Endothelial cell (in vitro differentiated cells): ENCODE measurements at places on chromosomes 12 and 14. TPM values are rescaled to one million over a fixed set of nuclear protein-coding genes. Genes with fewer than 3 reads are reported as not detected.
A peak's percentile ranks its signal among the peaks of the same experiment; 100 is the strongest.

DNA sequence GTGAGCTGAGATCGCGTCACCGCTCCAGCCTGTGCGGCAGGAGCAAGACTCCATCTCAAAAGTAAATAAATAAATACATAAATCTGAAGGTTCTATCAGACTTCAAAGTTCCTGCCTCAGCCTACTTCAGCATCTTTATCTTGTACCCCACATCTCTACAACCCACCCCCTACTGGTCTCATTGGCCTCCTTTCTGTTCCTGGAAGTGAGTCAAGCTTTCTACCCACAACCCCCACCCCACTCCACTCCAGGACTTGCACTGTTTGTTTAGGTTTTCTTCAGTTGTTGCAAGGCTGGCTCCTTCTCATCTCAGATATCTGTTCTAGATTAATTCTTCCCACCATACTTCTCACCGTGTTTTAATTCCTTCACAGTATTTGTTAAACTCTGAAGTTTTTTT is 714 bp upstream of the PSMC6 start:
- H3K4me3 ChIP-seq, result peak overlapping the region; percentile 100
- H3K36me3 ChIP-seq, result peaks cover 3% of the 10 kb centered on the region
- no peak for DNase-seq
- H3K27me3 ChIP-seq, result peaks cover 2% of the 10 kb centered on the region

GRCh38 chr12:128137140-128137539 is 129.8 kb upstream of the TMEM132C start:
- no peaks in the 10 kb centered on the region for H3K36me3 ChIP-seq
- no peak overlapping the region for H3K4me3 ChIP-seq
- H3K4me1 ChIP-seq, result no peaks in the 10 kb centered on the region

DNA sequence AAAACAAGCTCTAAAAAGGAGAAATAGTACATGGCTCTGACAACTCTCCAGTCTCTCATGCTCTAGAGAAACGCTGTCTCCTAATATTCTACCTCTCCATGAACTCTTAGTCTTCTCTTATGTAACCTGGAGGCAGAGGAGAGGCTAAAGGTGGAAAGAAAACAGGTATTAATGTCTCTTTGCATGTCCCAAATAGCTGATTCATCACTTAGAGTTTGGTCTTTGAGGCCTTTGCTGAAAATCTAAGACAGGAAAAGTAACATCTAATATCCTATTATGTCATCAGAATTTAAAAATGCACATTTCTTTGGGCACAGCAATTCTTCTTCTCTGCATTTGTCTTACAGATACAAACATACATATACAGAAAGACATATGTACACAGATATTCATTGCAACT is 127.2 kb downstream of the DHRS2 start:
- H3K27ac ChIP-seq, result no peak overlapping the region
- DNase-seq, result no peak
- no peak overlapping the region for H3K4me3 ChIP-seq
- H3K27me3 ChIP-seq, result no peaks in the 10 kb centered on the region

GRCh38 chr12:114664651-114665320 is 19.2 kb downstream of the TBX3 start:
- H3K27ac ChIP-seq, result no peak overlapping the region
- H3K4me1 ChIP-seq, result peaks cover 24% of the 10 kb centered on the region
- peaks cover 6% of the 10 kb centered on the region for H3K27me3 ChIP-seq
- no peak overlapping the region for H3K4me3 ChIP-seq
- H3K36me3 ChIP-seq, result no peaks in the 10 kb centered on the region

DNA sequence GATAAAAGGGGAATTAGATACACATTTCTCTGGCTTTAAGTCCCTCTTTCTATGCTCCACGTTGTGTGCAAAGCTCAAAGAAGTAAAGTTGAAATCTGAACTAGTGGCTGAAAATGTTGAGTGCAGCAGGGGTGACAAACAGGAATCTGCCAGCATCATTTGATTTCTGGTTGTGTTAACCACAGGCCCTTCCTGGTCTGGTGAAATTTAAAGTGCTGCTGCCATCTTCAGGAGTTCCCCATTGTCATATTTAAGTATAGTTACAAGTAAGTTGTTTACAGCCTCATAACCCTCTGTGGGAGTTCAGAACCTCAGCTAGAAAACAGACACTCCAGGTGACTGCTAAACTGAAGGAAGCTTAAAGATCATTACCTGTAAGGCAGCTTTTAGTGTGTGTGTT is 90.9 kb upstream of the CCDC196 start:
- no peaks in the 10 kb centered on the region for H3K36me3 ChIP-seq
- no peaks in the 10 kb centered on the region for H3K4me1 ChIP-seq
- H3K4me3 ChIP-seq, result no peak overlapping the region
- no peak overlapping the region for H3K27ac ChIP-seq
- no peaks in the 10 kb centered on the region for H3K27me3 ChIP-seq

- no peaks in the 10 kb centered on the region for H3K36me3 ChIP-seq
- H3K4me3 ChIP-seq, result no peak overlapping the region
- peaks cover 16% of the 10 kb centered on the region for H3K4me1 ChIP-seq
- H3K27ac ChIP-seq, result no peak overlapping the region
Measured at GRCh38 chr14:100393906-100394732, 71.0 kb downstream of the SLC25A47 start.

The RERGL gene
- not detected for total RNA-seq

- no peak for DNase-seq
- H3K36me3 ChIP-seq, result no peaks in the 10 kb centered on the region
- H3K27me3 ChIP-seq, result no peaks in the 10 kb centered on the region
- no peaks in the 10 kb centered on the region for H3K4me1 ChIP-seq
- H3K27ac ChIP-seq, result no peak overlapping the region
- no peak overlapping the region for H3K4me3 ChIP-seq
Measured at GRCh38 chr14:102280376-102280962, 24.5 kb downstream of the MOK start.

DNA sequence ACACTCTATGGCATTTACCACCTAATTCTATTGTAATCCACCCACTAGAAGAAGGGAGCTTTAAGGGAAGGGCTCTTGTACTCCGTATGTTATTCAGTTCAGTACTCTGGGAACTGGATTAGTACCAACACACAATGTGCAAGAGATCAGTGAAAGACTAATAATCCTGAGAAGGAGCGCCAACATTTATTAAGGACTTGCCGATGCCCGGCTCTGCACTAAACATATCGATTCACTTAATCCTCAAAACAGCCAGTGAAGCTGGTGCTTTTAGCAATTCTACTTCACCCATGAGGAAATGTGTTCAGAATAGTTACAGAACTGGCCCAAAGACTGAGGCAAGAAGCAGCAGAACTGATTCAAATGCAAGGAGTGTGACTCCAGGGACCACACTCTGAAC is 80.9 kb downstream of the RPS6KA5 start:
- H3K36me3 ChIP-seq, result no peaks in the 10 kb centered on the region
- H3K4me1 ChIP-seq, result peaks cover 10% of the 10 kb centered on the region
- H3K27ac ChIP-seq, result no peak overlapping the region
- H3K27me3 ChIP-seq, result peaks cover 5% of the 10 kb centered on the region

- H3K4me3 ChIP-seq, result no peak overlapping the region
Measured at GRCh38 chr12:6316921-6317692, 6.6 kb downstream of the PLEKHG6 start.

DNA sequence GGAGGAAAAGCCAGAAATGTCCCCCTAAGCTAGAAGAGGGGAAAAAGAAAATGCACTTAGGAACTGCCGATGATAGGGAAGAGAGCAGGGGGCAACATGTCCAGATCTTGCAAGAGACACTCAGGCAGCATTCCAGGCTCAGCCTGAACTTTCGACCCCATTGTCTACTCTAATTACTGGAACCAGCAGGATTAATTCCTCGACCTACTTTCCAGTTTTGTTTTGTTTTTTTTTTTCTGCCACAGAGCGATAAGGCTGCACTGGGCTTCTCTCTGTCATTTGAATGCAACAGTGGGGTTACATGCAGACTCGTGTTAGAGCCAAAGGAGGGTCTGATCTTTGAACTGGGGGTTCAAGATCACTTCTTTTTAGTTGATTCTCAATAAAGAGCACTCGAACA is 68.7 kb upstream of the MED13L start:
- no peaks in the 10 kb centered on the region for H3K36me3 ChIP-seq
- DNase-seq, result no peak
- H3K4me1 ChIP-seq, result peaks cover 3% of the 10 kb centered on the region
- no peak overlapping the region for H3K27ac ChIP-seq

DNA sequence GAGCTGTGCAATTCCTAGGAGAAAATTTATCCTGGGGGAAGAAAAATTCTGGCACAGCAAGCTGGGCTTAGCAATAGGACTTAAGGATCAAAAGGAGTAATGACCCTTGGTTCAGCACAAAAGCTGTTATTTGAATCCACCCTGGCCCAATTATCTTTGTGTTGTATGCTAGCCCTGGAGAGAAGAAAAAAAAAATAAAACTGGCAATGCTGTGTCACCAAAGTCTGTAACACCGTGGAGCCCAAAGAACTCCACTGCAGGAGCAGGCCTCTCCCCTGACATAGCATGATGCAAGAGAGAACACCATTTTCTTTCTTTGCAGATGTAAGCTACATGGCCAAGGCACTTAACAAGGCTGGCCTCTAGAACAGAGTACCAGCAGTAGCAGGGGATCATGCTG is 63.0 kb upstream of the ARHGAP5 start:
- H3K36me3 ChIP-seq, result no peaks in the 10 kb centered on the region
- H3K27ac ChIP-seq, result no peak overlapping the region
- H3K27me3 ChIP-seq, result peaks cover 1% of the 10 kb centered on the region
- DNase-seq, result no peak

- no peaks in the 10 kb centered on the region for H3K36me3 ChIP-seq
- peaks cover 2% of the 10 kb centered on the region for H3K4me1 ChIP-seq
- no peaks in the 10 kb centered on the region for H3K27me3 ChIP-seq
- no peak overlapping the region for H3K27ac ChIP-seq
- H3K4me3 ChIP-seq, result no peak overlapping the region
- DNase-seq, result no peak
Measured at GRCh38 chr12:47164724-47165439, 85.1 kb upstream of the AMIGO2 start.

The NANOG gene
- 4.5 TPM for total RNA-seq

DNA sequence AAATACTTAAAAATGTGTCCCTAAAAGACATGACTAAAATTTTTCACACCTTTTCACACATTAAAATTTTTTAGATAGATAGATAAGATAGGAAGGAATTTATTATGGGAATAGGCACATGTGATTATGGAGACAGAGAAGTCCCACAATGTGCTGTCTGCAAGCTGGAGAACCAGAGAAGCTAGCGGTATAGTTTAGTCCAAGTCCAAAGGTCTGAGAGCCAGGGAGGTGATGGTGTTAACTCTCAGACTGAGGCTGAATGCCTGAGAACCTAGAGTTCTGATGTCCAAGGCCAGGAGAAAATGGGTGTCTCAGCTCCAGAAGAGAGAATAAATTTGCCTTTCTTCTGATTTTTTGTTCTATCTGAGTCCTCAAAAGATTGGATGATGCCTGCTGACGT is 65.7 kb downstream of the POLR3B start:
- peaks cover 14% of the 10 kb centered on the region for H3K4me1 ChIP-seq
- H3K27ac ChIP-seq, result no peak overlapping the region
- H3K4me3 ChIP-seq, result no peak overlapping the region

DNA sequence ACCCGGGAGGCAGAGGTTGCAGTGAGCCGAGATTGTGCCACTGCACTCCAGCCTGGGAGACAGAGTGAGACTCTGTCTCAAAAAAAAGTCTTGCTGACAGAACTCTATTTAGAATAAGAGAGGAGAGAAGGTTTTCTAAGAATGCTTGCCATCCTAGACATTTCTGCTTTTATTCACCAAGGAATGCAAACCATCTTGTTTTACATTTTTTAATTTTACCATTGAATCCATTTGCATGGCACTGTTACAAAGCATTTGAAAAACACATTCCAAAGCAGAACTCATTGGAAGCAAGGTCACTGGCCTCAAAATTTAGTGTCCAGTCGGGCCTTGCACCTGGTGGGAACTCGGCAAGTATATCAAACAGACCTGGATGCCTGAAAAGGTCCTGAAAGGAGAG is 44.2 kb upstream of the RASSF3 start:
- H3K4me1 ChIP-seq, result peaks cover 19% of the 10 kb centered on the region
- H3K36me3 ChIP-seq, result peaks cover 4% of the 10 kb centered on the region
- H3K27me3 ChIP-seq, result peaks cover 3% of the 10 kb centered on the region
- H3K4me3 ChIP-seq, result no peak overlapping the region
